NCI-H187 treated with DMSO at 0.1 percent for 48 hours (cell line): ENCODE measurements at places on chromosomes 7 and 10.

DNA sequence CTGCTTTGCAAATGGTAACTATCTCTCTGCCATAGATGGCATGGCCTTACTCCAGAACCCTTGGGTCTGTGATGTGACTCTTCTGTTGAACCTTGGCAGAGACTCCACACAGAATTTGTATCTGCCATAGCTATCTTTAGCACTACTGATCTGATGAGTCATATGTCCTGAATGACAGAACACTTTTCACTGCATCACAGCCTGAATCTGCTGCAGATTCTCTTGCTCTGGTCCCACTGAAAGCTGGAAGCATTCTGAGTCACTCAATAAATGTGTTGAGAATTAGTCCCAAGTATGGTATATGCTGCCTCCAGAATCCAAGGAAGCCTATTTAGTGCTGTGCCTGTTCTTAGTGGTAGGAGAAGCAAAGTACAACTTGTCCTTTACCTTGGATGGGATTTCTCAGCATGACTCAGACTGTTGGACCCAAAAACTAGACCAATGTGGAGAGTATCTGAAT is 39.5 kb upstream of the ANKRD1 start:
- no peak for DNase-seq

DNA sequence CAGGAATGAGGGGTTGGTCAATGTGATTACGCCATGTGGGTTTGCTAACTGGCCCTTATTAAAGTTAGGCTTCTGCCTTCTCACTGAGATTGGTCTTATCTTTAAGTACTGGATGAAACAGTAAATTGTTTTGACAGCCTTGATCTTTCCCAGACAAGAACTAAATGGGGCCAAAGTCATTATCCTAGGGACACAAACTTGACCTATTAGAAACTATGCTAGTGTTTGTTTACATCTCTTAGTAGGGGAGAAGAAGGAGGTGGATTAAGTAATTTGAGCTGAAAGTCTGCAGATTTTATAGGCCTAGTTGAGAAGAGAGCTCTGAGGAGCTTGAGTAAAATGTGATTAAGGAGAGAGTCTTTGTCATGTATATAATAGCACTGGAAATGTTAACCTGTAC is 386.9 kb downstream of the HTR7 start:
- DNase-seq, result no peak

GRCh38 chr7:1160670-1161021 is 650 bp upstream of the ZFAND2A start:
- no peak for DNase-seq

- no peak for DNase-seq
These were observed 421.5 kb downstream of the LRMDA start for GRCh38 chr10:75852851-75853484.

DNA sequence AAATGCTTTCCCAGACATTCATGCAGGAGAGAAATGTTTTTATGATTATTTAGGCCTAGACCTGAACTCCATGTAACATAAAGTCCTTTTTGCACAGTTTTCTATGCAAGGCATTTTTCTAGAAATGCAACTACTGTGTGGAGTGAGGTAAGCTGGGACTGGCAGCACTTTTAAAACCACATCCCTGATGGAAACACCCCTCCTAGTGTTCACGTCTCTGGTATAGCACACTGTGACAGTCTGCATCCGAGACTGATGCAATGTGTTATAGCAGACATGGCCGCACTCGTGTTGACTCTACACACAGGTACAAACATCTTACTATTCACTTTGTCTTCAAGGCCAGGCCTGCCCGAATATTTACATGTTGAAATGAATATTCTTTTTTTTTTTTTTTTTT is 19.3 kb upstream of the ERCC6 start:
- no peak for DNase-seq

- DNase-seq, result no peak
These were observed 171.0 kb downstream of the TRIL start for GRCh38 chr7:28787106-28787505.

GRCh38 chr7:17474724-17475344 is 176.4 kb downstream of the AHR start:
- DNase-seq, result no peak

GRCh38 chr10:58560068-58560467 is 47.4 kb downstream of the BICC1 start:
- DNase-seq, result no peak
